T-helper 17 cell (primary cell): ENCODE measurements at places on chromosomes 16 and 17. TPM values are rescaled to one million over a fixed set of nuclear protein-coding genes. Genes with fewer than 3 reads are reported as not detected.
A peak's percentile ranks its signal among the peaks of the same experiment; 100 is the strongest.

The ZFPM1 gene
- 29.4 TPM for total RNA-seq

The HBZ gene
- not detected for total RNA-seq

DNA sequence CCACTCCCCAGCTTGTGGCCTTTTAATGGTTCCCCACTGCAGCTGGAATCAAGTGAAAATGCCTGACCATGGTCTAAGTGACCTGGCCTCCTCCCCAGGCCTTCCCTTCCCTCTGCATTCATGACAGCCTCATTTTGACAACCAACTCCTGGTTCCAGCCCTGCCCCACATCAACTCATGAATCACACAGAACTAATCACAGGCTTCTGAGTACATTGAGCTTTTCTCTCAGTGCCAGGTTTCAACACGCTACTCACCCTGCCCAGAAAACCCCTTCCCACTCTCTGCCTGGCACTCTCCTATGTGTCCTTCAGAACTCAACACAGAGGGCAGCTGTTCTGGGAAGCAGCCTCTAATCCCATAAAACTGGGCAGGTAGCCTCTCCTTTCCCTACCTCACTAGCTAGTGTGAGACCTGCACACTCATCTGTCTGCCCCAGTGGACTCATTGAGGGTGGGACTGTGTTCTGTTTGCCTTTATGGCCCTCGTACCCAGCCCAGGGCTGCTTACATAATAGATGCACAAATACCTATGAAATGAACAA is 313.6 kb downstream of the GRIN2A start:
- H3K4me1 ChIP-seq: no peaks in the 10 kb centered on the region
- no peak for DNase-seq
- no peaks in the 10 kb centered on the region for H3K27me3 ChIP-seq
- H3K27ac ChIP-seq: no peak overlapping the region
- no peaks in the 10 kb centered on the region for H3K36me3 ChIP-seq

The NAGS gene
- 0.21 TPM for total RNA-seq

The MAZ gene
- 242 TPM for total RNA-seq

The THRA gene
- total RNA-seq: 29.8 TPM

DNA sequence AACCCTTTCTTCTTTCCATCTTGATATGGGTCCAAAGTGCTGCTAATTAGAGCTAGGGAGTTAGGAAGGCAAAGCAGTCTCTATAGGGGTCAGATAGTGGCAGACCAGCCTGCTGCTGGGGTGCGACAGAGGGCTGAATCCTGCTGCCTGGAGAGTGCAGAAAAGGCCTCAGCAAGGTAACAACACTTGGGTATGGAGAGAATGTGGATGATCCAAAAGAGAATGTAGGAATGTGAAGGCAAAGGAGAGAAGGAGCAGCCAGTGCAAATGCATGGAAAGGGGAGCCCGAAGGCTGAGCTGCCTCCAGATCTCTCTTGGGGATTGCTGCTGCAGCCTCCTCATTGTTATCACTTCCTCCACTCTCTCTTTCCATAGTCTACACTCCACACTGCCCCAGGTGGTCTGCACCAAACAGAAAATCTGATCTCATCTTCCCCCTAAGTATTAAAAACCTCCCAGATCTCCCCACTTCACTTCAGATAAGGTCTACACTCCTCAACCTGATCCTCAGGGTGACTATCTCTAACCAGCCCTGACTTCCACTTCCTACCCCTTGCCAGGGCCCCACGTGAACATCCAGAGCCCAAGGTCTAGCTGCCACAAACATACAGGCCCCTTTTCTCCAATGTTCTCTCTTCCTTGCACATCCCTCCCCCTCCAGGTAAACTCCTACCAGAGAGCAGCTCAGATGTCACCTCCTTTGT is 28.8 kb downstream of the TOM1L2 start:
- peak overlapping the region; percentile 24 for H3K27ac ChIP-seq
- no peak for DNase-seq
- H3K27me3 ChIP-seq: no peaks in the 10 kb centered on the region
- H3K36me3 ChIP-seq: no peaks in the 10 kb centered on the region

DNA sequence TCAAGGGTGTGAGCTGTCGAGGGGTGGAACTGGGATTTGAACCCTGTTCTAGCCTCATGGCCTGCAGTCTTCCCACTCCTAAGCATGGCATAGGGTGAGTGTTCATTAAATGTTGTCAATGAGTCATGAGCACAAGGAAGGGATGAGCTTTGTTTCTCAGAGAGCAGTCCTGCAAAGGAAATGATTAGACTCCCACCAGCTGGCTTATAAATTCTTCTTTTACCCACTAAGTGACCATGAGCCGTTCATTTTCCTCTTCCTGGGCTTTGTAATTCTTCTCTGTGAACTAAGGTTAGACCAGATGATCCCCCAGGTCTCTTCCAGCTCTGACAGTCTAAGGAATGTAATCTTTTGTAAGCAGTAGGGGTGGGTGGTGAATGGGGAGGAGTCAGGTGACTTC is 47.9 kb upstream of the HNF1B start:
- no peak overlapping the region for H3K4me3 ChIP-seq
- H3K27ac ChIP-seq: no peak overlapping the region
- no peaks in the 10 kb centered on the region for H3K4me1 ChIP-seq
- H3K27me3 ChIP-seq: peaks cover 74% of the 10 kb centered on the region

The SLC43A2 gene
- total RNA-seq: 7.4 TPM

DNA sequence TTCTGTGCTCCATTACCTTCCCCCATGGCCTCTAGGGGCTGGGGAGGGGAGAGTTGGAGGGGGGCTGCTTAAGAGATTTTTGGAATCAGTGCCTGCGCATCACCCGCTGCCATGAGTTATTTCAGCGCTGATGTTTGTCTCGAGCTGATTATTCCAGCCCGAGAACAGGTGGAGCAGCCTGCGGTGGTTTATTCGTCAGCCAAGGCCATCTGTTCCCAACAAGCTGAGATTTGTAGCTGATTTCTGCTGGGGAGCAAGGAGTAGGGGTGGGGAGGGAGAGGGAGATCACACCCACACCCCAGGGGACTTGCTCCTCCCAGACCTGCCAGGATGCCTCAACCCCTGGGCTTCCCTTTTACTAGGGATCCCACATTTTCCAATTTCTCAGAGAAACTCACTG is 23.1 kb downstream of the PIPOX start:
- no peak for DNase-seq
- peaks cover 2% of the 10 kb centered on the region for H3K36me3 ChIP-seq
- H3K4me3 ChIP-seq: no peak overlapping the region
- peaks cover 6% of the 10 kb centered on the region for H3K4me1 ChIP-seq

- peak overlapping the region; percentile 99 for H3K4me3 ChIP-seq
- peaks cover 5% of the 10 kb centered on the region for H3K36me3 ChIP-seq
- peak; percentile 71 for DNase-seq
- H3K4me1 ChIP-seq: peaks cover 58% of the 10 kb centered on the region
Observed at GRCh38 chr17:63698886-63699637, 863 bp downstream of the LIMD2 start.

- no peak overlapping the region for H3K4me3 ChIP-seq
- H3K27ac ChIP-seq: peak overlapping the region; percentile 49
- peaks cover 15% of the 10 kb centered on the region for H3K4me1 ChIP-seq
- H3K27me3 ChIP-seq: no peaks in the 10 kb centered on the region
Observed at GRCh38 chr17:80328634-80329380, 68.2 kb downstream of the RNF213 start.
